ENCODE measurements at places on chromosomes 2 and 18.

DNA sequence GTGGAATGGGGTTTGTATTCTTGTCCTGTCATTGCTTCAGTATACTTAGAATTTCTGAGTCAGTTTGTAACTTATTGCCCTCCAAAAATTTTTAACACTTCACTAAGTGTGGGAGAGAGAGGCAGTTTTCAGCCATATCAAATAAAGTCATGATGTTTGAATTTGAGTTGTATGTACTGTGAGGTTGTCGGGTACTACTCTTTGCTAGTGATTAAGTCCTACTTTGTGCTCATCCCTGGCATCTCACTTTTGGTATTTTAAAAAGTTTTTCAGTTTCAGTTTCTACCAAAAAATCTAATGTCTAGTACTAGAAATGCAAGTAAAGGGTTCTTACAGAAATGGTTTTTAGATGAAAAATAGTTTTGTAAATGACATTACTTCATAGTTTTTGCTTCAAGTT, 40.7 kb downstream of the EIF5B start:
- DNase-seq = no peak

- DNase-seq = no peak
Observed at GRCh38 chr2:50594233-50594632, 437.7 kb downstream of the NRXN1 start.

- no peak for DNase-seq
Observed at GRCh38 chr2:239015901-239016675, 168.2 kb downstream of the TWIST2 start.

DNA sequence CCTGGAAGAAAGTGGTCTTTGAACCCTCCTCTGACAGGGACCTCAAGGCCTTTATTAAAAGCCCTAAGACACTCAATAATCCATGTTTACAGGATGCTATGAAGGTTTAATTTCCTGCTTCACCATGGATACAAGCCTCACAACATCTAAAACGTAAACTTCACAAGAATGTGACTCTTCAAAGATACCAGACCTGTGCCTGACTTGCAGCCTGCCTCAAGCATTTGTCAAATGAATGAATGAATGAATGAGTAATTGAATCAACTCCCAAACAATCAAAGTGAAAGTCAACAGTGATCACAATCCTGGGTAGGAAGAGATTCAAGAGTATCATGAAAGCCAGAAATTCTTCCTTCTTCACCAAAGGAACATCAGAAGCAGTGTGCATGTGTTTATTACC, 30.4 kb downstream of the KLF7 start:
- DNase-seq = no peak

DNA sequence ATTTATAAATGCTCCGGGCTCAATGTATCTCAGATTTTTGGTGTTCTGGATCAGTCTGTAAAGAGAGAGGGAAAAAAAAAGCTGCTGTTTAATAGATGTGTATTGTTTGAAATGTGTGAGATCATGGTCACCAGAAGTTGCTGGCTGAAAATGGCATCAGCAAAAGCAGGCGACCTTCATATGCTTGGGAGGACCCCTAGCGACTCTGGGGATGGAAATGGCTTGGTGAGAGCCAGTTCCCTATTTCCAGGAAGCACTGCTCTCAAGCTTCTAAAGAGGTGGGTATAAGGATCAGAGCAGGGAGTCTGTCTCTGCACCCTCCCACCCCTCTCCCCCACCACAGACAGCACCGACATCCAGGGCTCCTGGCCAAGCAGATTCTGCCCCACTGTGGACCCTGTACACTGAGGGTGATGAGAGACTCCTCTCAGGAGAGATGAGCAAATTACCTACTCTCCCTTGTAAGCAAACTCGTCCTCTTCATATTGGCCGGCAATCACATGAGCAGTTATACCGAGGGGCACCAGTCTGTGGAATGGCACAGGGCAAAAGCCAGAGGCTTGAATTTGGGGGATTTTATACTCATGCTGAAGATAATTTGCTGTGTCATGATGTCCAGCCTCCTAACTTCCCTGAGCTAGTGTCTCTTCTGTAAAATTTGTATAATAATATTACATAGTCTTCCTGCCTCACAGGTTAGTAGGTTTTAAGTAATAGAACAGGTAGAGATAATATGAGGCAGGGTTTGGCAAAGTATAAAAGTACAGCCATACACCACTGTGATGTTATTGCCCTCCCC, 29.6 kb downstream of the LHCGR start:
- no peak for DNase-seq

DNA sequence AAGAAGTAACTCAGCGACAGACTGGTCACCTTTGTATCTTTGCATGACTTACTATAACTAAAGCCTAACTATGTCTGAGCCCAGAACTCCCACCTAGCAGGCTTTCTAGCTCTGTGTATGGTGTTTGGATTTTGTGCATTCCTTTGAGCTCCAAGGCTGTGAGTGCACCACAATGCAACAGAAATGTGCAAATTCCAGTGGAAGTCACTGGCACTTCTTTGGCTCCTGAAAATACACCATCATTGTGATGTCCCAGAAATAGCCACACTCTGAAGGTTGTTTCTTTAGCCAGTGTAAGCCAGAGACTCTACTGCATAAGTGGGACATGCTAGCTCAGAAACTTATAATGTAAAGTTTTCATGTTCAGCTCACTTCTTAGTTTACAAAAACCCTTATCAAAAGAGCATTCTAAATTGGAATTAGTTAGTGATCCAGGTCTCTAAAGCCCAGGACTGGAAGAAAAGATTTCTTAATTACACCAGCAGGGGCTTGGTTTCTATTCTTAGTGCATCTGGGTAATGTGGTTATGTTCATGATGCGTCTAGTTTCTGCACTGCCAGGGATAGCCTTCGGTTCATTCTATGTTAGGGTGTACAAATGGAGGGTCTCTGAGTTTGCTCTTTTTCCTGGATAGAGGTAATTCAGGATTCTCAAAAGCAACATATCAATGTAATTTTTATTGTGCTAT, 1239.5 kb upstream of the ZEB2 start:
- no peak for DNase-seq

- DNase-seq = no peak
Observed at GRCh38 chr2:157758586-157758985, 117.5 kb downstream of the ACVR1 start.

- DNase-seq = no peak
Observed at GRCh38 chr2:39629646-39630045, 36.1 kb upstream of the TMEM178A start.

DNA sequence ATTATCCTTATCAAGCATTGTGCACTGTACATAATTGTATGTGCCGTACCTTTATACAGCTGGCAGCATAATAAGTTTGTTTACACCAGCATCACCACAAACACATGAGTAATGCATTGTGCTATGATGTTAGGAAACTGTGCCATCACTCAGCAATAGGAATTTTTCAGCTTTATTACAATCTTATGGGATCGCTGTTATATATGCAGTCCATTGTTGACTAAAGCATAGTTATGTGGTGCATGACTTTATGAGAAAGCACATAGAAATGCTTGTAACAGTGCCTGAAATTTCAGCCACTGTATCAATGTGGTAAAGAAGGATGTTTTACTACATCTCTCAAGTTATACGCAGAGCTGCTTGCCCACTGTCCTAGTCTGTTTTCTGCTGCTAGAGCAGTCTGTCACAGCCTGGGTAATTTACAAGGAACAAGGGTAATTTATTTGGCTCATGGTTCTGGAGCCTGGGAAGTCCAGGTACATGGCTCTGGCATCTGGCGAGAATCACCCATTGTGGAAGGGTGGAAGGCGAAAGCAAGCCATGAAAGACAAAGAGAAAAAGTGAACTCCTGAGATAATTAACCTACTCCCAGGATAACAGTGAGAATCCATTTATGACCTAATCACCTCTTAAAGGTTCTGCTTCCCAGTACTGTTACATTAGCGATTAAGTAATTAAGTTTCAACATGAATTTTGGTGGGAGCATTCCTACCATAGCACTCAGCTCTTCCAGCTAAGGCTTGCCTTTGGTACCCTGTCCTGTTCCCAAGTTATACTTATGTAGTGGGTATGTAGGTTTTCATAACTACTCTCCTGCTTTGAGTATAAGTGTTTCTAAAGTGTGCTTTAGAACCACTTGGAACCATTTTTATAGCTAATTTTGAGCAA, 4.6 kb downstream of the MAP3K20 start:
- DNase-seq = peak; percentile 85

DNA sequence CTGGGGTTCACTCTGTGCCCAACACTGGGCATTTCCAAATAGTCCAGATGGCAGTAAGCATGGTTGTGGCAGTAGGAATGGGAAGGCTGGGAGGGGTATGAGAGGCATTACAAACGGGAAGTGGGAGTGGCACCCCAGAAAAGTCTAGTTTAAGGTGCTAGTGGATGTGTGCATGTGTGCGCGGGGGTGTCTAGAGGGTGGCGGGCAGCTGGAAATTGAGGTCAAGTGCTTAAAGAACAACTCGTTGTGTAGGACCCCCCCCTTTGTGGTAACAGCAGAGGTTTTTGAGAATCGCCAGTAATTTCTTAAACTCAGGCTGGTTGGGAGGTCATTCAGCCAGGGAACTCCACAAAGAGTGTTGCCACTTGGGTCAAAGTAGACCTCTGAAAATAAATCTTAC, 69.9 kb downstream of the RHBDD1 start:
- DNase-seq = no peak

- DNase-seq = no peak
Observed at GRCh38 chr2:119384971-119385370, 18.2 kb downstream of the DBI start.

DNA sequence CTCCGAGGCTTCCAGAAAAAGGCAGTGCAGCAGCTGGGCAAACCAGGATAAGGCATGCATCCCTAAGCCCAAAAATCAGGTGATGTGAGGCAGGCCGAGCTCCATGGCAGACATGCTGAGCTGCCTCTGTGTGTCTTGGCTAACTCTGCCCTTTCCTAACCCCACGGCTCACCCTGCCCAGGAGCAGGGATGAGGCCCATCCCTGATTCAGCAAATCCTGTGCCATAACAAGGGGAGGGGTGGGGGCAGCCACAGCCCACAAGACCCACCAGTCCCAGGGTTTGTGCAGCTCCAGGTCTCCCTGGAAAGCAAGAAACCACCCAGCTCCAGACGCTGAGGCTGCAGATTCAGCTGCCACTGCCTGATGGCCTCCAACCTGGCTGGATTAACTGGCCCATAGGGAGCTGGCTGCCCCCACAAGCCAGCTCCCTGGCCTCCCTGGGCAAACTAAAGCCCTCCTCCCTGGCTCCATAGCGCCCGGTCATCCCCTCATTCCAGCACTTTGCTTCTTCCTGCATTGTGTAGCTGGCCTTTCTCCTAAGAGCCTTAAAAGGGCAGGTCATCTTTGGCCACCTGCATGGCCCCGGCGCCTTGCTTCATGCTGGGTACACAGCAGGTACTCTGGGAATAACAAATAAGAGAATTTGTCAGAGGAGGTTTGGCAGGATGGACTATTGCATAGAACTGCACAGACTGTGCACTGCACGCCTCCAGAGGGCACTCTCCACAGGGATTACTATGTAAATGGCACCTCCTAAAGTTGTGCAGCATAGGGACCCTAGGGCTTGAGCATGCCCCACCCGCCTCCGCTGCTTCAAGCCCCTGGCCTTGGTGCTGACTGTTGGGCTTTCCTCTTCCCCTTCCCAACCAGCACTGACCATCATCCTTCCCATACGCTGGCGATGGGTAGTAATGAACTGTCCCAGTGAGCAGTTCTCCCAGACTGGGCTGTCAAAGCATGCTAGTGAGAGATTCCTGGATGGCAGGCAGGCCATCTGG, 10.7 kb downstream of the STEAP3 start:
- no peak for DNase-seq

- DNase-seq = no peak
Observed at GRCh38 chr2:153623020-153623419, 144.5 kb upstream of the RPRM start.

DNA sequence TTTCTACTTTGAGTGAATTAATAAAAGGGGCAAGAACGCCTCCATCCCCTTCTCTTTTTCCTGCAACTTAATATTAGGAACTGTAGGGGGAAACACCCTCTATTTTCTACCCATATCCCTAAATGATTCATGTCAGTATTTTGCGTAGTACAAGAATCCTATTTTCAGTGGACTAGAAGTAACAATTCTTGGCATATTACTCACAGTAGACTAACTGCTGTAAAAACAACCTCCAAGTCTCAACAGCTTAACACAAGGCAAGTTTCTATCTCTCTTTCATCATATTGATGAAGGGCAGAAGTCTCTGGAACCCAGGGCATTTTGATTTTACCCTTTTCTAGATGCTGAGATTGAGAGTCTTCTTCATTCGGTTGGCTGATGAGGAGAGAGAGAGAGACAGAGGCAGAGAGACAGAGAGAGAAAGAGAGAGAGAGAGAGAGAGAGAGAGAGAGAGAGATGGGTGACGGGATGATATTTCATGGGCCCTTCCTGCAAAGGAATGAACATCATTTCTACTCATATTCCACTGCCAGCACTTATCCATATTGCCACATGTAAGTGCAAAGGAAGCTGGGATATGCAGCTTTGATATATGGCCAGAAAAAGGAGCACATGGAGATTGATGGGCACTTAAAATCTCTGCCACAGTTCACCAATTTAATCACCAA, 481.6 kb downstream of the LPIN1 start:
- DNase-seq = no peak

DNA sequence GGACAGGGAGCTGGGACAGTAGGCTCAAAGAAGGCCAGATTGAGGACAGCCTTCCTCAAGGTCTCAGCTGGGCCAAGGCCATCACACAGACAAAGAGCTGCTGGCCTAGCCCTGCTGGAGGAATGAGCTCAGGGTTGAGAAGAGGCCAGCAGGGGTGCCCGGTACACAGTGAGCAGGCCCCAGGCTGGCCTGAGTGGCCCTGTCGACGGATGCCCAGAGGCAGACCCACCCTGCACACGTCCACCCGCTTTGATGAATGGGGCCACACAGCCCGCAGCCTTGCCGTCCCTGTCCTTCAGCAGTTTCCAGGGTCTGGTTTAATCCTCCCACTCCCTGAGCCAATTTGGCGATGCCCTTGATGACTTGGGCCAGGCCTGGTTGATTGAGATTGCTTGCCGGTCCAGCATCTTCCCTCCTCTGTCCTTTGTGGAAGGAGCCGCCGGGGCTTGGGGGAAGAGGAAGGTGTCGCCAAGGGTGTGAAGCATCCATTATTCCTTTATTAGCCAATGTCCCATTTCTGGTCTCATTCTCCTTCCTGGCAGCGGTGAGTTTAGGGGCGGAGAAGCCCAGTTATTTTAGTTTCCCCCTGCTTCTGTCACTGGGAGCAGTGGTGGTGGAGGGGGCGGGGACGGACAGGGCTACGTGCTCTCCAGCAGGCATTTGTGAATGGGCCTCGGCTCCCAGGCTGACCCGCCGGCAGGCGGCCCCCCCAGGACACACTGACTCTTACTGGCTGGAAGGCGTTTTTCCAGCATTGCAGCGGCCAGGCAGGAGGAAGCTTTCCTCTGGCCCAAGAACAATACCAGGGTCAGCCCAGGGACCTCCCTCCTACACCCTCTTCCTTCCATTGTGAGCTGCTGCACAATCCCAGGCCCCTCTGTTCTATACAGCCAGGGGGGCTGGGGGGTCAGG, 141.8 kb downstream of the CTIF start:
- no peak for DNase-seq

- DNase-seq = no peak
Observed at GRCh38 chr2:96344011-96344410, 8.4 kb downstream of the NCAPH start.

GRCh38 chr18:50523165-50523564, 36.7 kb upstream of the MAPK4 start:
- no peak for DNase-seq
